ENCODE measurements at places on chromosomes 11 and 22.

- no peak for DNase-seq
Measured at GRCh38 chr22:45777852-45778375, 106.3 kb downstream of the ATXN10 start.

DNA sequence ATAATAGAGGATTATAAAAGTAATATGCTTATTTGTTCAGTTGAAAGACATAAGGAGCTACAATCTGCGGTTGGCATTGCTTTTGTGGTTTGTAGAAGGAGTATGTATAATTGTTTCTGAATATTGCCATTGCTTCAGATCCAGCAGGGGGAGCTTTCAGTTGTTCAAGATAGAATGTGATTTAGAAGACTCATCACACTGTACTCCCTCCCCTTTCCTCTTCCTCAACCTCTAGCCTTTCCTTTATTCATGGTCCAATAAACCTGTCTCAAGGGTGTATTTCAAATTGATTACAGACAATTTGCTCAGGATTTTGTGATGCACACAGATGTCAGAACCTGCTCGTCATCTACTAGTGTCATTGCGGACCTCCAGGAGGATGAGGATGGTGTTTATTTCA, 9.8 kb downstream of the PRMT3 start:
- DNase-seq = peak; percentile 52

DNA sequence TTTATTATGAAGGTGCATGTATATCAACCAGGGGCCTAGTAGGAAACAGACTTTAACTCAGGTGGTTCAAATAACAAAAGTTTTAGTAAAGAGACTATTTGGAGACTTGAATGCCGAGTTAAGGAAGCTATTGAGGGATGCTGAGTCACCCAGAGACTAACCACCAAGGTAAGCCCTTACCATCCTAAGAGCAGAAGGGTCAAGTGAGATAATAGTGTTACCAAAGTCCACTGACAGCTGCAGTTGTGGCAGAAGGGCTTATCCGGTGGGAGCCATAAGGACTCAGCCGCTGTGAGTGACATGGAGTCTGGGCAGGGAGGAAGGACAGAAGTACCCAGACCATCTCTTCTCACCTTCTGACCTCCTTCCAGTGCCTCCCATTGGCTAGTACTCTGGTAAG, 134.0 kb downstream of the INSC start:
- no peak for DNase-seq

- DNase-seq = no peak
Measured at GRCh38 chr22:19713650-19714311, 522 bp upstream of the SEPTIN5 start.

- peak; percentile 0 for DNase-seq
Measured at GRCh38 chr11:92311616-92312449, 87.2 kb downstream of the FAT3 start.

- no peak for DNase-seq
Measured at GRCh38 chr11:120688163-120688562, 176.6 kb downstream of the GRIK4 start.

GRCh38 chr11:24754406-24754805, 257.6 kb downstream of the LUZP2 start:
- DNase-seq = no peak

DNA sequence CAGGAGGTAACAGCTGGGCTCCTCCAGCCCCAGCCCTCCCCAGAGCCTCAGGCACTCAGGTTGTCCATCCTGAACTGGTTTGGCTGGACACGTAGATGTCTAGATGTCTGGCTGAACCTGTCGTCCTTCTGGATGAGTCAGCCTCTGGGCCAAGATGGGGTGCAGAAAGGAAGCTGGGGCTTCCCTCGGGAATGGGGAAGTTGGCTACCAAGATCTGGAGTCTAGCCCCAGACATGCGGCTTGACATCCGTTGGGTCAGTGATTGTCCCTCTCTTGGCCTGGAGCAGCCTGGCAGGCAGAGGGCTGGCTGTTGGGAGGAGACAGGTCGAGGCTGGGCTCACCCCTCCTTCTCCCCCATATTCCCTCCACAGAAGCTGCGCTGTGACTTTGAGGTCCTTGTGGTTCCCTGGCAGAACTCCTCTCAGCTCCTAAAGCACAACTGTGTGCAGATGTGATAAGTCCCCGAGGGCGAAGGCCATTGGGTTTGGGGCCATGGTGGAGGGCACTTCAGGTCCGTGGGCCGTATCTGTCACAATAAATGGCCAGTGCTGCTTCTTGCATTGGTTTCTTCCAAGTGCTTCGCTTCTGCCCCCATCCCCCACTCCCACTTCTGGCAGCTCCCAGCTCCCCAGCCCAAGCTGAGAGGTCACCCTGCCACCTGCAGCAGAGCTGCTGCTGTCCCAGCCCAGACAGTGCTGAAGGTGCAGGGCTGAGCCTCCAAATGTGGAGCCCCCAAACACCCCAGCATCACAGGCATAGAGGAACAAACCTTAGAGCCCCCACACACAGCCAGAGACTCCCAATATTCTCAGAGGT, 1.3 kb downstream of the CST6 start:
- DNase-seq = no peak

GRCh38 chr11:44556735-44557409, 8.6 kb upstream of the CD82 start:
- peak; percentile 77 for DNase-seq

GRCh38 chr11:106493751-106494150, 416.3 kb downstream of the AASDHPPT start:
- no peak for DNase-seq

DNA sequence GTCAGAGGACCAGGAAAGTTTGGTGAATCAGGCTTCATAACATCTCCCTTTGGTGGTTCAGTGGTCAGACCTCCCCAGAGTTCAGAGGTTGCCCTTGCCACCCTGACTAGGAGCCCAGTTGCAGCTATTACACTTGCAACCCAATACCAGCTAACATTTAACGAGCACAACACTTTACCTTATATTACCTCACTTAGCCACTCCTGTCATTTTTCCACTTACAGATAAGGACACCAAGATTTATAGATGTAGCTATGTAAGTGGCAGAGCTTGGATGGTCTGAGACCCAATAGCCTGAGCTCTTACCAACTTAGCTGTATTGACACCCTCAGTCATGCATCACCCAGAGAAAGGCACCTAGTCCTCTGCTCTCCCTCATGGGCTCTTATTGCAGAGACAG, 234.7 kb downstream of the INSC start:
- no peak for DNase-seq

- DNase-seq = peak; percentile 91
Measured at GRCh38 chr22:36977947-36978660, 41.1 kb downstream of the TST start.

- no peak for DNase-seq
Measured at GRCh38 chr11:65381716-65382032, 772 bp downstream of the SLC25A45 start.

DNA sequence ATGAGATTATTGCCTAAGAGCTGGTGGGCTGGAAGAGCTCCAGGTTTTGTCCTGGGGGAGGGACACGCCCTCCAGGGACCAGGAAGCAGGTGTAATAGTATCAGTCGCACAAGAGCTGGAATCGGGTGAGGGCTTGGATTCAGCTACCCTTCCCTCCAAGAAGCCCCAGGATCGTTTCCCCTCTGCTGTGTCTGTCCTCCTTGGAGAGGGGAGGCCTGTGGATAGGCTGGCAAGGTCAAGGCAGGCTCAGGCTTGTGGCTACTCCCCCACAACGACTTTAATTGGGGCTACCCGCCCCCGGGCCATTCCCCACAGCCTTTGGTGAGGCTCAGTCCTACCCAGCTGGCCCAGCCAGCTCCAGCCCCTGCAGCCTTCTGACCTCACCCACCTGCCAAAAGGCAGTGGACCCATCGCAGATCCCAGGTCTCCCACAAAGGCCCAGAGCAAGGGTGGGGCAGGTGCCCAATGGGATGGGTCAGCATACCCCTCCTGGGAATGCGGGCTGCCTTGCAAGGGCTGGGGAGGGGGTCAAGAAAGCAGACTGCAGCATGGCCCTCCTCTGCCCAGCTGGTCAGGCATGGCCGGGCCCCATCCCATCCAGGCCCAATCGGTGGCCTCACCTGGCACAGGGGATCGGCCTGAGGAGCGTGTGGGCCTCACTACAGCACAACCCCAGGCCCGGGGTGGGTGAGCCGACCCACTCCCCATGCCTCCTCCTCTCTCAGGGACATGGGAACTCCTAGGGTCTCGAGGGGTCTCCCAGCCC, 1.0 kb downstream of the CTSD start:
- no peak for DNase-seq

DNA sequence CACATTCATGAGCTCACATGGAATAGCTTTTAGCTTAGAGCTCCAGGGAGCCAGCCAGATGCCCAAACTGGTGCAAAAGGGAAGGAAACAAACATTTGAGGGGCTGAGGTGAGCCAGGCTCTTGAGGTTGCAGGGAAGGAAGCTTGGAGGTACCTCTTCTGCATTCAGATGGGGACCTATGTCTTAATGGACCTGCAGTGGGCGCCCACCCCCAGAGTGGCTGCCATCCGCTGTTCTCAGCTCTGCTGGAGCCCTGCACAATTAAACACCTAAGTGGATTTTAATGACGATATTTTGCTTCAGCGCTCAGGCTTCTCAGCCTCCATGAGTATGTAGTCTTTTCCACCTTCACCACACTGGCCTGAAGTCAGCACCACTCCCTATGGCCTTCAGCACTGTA, 100.8 kb downstream of the LDLRAD3 start:
- no peak for DNase-seq

All from CD4-positive, alpha-beta T cell treated with Interleukin-10 for 1 hour (primary cell).